ENCODE measurements at places on chromosomes 11 and 22.

GRCh38 chr22:21909871-21910270 lies 42.4 kb upstream of the MAPK1 start:
- no peak for DNase-seq

GRCh38 chr11:77734890-77735289 lies 85.6 kb downstream of the RSF1 start:
- no peak for DNase-seq

- DNase-seq: no peak
These were observed 23.0 kb upstream of the TRAF6 start for GRCh38 chr11:36532941-36533601.

GRCh38 chr11:17719938-17720795 lies 796 bp downstream of the MYOD1 start:
- no peak for DNase-seq

- no peak for DNase-seq
These were observed 13.5 kb downstream of the ADORA2A start for GRCh38 chr22:24440718-24441405.

DNA sequence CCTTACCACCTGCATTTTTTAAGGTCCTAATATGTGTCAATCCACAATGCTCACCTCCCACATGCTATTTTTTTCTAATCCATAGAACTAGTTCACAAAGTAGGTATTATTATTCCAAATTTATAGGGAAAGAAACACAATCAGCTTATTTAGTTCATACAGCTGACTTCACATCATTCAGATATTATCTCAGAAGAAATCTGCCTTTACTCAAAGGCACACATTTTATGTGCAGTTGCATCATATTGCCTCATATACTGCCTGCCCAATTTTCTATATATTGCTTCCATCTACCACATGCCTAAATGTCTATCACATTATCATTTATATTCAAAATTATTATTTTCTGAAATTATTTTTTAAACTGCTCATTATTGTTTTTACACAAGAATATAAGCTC lies 88.7 kb upstream of the LUZP2 start:
- no peak for DNase-seq

DNA sequence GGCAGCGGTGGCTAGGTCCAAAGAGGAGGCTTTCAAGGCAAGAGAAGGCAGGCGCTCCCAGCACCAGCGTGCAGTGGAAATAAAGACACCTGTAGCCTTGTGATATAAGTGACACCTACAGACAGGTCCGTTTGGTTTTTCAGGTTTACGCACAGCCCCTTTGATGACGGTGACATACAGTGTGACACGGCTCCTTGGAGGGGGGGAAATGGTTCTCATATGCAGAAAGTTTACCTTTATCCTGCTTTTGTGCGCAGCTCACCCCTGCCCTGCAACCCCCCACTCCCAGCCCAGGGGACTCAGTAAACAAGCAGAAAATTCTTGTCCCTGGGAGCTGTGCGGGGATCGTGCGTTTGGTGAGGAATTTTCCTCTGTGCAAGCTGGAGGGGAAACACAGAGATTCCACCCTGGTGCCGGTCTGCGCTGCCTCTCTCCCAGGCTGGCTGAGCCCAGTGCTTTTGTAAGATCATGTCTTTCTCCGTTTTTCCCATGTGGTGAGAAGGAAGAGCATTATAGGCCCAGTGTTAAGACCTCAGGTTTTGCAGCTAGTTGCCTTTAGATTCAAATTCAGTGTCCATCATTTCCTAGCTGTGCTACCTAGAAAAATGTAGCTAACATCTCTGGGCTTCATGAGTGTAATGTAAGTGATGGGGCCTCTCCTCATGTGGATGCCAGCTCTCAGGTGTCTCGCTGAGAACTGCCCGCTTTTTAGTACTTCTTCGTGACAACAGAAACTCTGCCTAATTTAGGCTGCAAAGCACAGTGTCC lies at the start of gene ELF5:
ELF5 (minus strand) TSS at position 113 of the 768 bp plus-strand sequence. CDS start 8,045 bp downstream, outside the sequence.
- no peak for DNase-seq

DNA sequence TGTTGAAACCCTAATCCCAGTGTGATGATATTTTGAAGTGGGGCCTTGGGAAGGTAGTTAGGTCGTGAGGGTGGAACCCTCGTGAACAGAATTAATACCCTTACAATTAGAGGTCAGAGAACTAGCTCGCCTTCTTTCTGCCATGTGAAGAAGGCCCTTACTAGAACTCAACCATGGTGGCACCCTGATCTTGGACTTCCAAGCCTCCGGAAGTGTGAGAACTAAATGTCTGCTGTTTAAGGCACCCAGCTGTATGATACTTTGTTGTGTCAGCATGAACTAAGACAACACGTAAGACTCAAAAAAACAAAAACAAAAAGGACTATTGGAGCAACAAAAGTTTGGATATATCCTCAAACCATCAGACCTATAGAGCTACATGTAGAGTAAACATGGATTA lies 52.0 kb downstream of the TMEM123 start:
- no peak for DNase-seq

DNA sequence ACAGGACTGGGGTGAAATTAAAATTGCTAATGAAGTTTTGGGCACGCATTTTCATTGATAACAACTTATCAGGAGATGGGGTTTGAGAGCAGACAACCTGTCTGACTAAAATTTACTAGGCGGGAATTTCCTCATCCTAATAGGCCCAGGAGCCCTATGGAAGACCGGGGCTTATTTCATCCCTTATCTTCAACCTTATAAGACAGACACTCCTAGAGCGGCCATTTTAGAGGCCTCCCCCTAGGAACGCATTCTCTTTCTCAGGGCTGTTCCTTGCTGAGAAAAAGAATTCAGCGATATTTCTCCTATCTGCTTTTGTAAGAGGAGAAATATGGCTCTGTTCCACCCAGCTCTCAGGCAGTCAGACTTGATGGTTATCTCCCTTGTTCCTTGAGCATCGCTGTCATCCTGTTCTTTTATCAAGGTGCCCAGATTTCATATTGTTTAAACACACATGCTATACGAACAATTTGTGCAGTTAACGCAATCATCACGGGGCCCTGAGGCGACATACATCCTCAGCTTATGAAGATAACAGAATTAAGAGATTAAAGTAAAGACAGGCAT lies 39.3 kb upstream of the ZC3H12C start:
- DNase-seq: no peak

GRCh38 chr11:31240340-31240904 lies 129.1 kb downstream of the DCDC1 start:
- DNase-seq: peak; percentile 68

All from NCI-H526 treated with DMSO at 0.1 percent for 48 hours (cell line).